ENCODE measurements at places on chromosomes 2 and 18. TPM values are rescaled to one million over a fixed set of nuclear protein-coding genes. Genes with fewer than 3 reads are reported as not detected.

REG3A gene
- total RNA-seq = not detected

GRCh38 chr2:172073518-172073917, 11.8 kb upstream of the DLX1 start:
- no peaks in the 10 kb centered on the region for H3K27me3 ChIP-seq
- no peak overlapping the region for H3K27ac ChIP-seq
- H3K4me1 ChIP-seq = no peaks in the 10 kb centered on the region
- no peaks in the 10 kb centered on the region for H3K36me3 ChIP-seq

DNA sequence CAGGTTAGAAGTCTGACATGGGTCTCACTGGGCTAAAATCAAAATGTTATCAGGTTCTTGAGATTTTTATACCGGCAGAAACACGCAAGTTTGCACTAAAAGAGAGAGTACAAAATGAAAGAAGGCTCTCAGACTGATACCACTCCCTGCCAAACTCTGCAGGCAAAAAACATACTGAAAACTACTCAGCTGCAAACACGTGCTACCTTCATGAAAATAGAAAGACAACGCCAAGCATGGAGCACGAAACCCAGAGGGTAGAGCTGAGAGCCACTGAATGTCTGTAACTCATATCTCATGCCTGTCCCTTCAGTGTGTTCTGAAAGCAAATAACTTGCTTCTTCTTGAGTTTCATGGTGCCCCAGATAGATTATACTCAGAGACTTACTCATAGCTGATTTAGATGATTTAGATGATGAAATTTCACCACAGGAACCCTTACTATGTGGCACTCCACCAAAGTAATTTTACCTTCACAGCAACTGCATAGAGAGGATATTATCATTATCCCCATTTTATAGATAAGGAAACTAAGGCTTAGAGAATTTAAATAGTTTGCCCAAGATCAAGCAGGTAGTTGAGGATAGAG, 313.0 kb upstream of the SLC39A10 start:
- no peaks in the 10 kb centered on the region for H3K27me3 ChIP-seq
- DNase-seq = peak; percentile 78
- no peak overlapping the region for H3K27ac ChIP-seq
- peaks cover 2% of the 10 kb centered on the region for H3K4me1 ChIP-seq
- no peak overlapping the region for H3K4me3 ChIP-seq

GRCh38 chr2:157325786-157326185, at the start of gene ERMN:
Gene ERMN (minus strand): TSS chr2:157325824. CDS start chr2:157325642, 182 bp downstream.
- H3K27me3 ChIP-seq = no peaks in the 10 kb centered on the region
- H3K36me3 ChIP-seq = no peaks in the 10 kb centered on the region
- DNase-seq = no peak
- H3K4me1 ChIP-seq = no peaks in the 10 kb centered on the region

- H3K27me3 ChIP-seq = peaks cover 1% of the 10 kb centered on the region
- DNase-seq = no peak
- H3K27ac ChIP-seq = no peak overlapping the region
- H3K4me3 ChIP-seq = no peak overlapping the region
These were observed 242.0 kb upstream of the STON1 start for GRCh38 chr2:48287976-48288375.

DTNB gene
- 3.6 TPM for total RNA-seq

- H3K4me1 ChIP-seq = no peaks in the 10 kb centered on the region
- peak; percentile 63 for DNase-seq
- no peak overlapping the region for H3K4me3 ChIP-seq
- no peaks in the 10 kb centered on the region for H3K27me3 ChIP-seq
- no peak overlapping the region for H3K27ac ChIP-seq
These were observed 138.3 kb downstream of the FAM124B start for GRCh38 chr2:224263571-224264043.

GRCh38 chr2:100924520-100925451, 77.3 kb upstream of the RPL31 start:
- peak; percentile 85 for DNase-seq
- H3K27me3 ChIP-seq = no peaks in the 10 kb centered on the region
- H3K4me3 ChIP-seq = peak overlapping the region; percentile 40

DNA sequence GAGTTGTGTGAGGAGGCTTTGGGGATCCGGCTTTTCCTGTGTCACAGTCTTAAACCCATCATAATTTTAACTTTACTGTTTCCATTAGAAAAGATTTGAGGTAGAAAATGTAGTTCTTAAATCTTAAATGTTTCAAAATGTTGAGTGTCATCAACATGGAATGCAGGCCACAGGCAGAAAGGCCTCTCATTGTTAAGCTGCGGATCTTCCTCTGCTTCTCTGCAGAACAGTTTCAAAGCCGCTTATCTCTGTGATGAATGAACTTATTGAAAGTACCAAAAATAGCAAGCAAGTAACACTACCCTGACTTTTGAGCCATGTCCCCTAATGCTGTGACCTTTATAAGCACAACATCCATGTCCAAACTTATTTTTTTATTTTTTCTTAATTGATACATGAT, 1645.8 kb downstream of the DPP10 start:
- H3K36me3 ChIP-seq = no peaks in the 10 kb centered on the region
- H3K27me3 ChIP-seq = no peaks in the 10 kb centered on the region
- no peak overlapping the region for H3K4me3 ChIP-seq
- DNase-seq = no peak
- no peak overlapping the region for H3K27ac ChIP-seq
- H3K4me1 ChIP-seq = no peaks in the 10 kb centered on the region

EFR3B gene
- 0.90 TPM for total RNA-seq

- DNase-seq = peak; percentile 76
- H3K27ac ChIP-seq = no peak overlapping the region
- peaks cover 5% of the 10 kb centered on the region for H3K4me1 ChIP-seq
- H3K36me3 ChIP-seq = no peaks in the 10 kb centered on the region
- H3K27me3 ChIP-seq = no peaks in the 10 kb centered on the region
These were observed 48.6 kb upstream of the RAPH1 start for GRCh38 chr2:203583701-203584100.

- H3K4me1 ChIP-seq = peaks cover 3% of the 10 kb centered on the region
- no peaks in the 10 kb centered on the region for H3K27me3 ChIP-seq
- H3K27ac ChIP-seq = no peak overlapping the region
- peaks cover 2% of the 10 kb centered on the region for H3K36me3 ChIP-seq
- DNase-seq = no peak
These were observed 158.2 kb downstream of the STK39 start for GRCh38 chr2:168089200-168089599.

DNA sequence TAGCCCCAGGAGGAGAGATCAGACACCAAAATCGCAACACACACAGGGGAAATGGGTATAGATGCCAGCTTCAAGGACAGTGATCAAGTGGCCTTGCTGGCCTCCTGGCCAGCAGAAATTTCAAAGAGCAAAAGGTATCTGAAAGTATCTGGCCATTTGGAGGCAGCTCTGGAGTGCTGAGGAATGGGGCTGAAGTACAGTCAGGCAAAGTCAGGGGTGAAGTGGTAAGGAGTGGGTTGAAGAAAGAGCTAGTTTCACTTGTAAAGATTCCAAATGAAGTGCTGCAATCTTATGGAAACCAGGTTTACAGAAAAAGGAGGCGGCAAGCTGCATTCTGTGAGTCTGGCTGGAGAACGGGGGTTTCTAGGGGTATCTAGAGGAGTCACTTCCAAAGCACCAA, 19.2 kb upstream of the PCBP1 start:
- H3K4me3 ChIP-seq = no peak overlapping the region
- H3K36me3 ChIP-seq = peaks cover 4% of the 10 kb centered on the region

DNA sequence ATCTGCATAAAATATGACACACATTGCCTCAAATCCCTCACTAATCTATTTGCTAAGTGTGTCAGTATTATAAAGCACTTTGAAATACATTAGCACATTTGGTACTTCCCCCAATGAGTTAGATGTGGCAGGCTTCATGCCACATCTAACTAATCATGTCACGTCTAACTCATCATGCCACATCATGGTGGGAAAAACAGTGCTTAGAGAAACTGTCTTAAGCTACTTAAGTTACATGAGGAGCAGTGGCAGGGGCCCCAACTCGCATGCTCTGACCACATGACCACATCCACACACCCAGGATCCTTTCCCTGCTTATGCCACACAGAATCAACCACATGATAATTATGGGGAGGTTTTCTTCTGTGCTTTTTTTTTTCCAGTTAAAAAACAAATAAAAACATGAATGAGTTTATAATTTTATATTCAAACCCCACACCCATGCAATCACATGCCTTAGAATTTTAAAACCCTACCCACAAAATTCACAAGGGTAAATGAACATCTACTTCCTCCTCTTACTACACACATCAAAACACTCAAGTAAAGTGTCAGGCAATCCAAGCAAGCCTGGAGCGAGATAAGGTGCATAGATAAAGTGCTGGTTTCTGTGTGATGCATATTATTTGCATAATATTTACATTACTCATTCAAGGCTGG, 1.6 kb downstream of the ABCA12 start:
- H3K4me3 ChIP-seq = no peak overlapping the region
- peak; percentile 6 for DNase-seq
- H3K27me3 ChIP-seq = no peaks in the 10 kb centered on the region

FBXO41 gene
- total RNA-seq = 0.83 TPM

GRCh38 chr2:63003351-63003750, 47.3 kb upstream of the OTX1 start:
- H3K27me3 ChIP-seq = no peaks in the 10 kb centered on the region
- no peak for DNase-seq
- H3K4me1 ChIP-seq = no peaks in the 10 kb centered on the region

GRCh38 chr2:135676031-135676430, 65.6 kb upstream of the UBXN4 start:
- no peak overlapping the region for H3K4me3 ChIP-seq
- H3K4me1 ChIP-seq = no peaks in the 10 kb centered on the region
- peaks cover 11% of the 10 kb centered on the region for H3K36me3 ChIP-seq
- DNase-seq = peak; percentile 2

CD8A gene
- not detected for total RNA-seq

DNA sequence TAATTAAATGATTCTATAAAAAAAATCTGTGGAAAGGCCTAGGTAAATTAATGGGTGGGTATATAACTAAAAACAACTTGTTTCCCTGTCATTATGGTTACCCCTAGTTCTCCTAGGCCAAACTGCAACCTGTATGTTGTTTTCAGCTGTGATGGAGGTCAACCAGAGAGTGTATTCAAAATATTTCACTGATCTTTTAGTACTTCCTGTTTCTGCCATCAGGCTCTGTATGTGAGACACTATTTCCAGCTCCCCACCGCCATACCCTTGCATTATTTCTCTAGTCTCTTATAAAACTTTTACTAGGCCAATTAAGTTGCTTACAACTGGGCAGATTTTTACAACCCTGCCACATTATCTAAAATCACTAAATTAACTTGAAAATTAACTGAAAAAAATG, 21.0 kb upstream of the CDKL4 start:
- no peak for DNase-seq
- no peak overlapping the region for H3K4me3 ChIP-seq
- H3K27me3 ChIP-seq = no peaks in the 10 kb centered on the region
- no peaks in the 10 kb centered on the region for H3K4me1 ChIP-seq
- no peak overlapping the region for H3K27ac ChIP-seq

- no peaks in the 10 kb centered on the region for H3K36me3 ChIP-seq
- no peak overlapping the region for H3K4me3 ChIP-seq
These were observed 60.2 kb downstream of the MYT1L start for GRCh38 chr2:2270808-2271415.

LRRTM1 gene
- total RNA-seq = not detected

DNA sequence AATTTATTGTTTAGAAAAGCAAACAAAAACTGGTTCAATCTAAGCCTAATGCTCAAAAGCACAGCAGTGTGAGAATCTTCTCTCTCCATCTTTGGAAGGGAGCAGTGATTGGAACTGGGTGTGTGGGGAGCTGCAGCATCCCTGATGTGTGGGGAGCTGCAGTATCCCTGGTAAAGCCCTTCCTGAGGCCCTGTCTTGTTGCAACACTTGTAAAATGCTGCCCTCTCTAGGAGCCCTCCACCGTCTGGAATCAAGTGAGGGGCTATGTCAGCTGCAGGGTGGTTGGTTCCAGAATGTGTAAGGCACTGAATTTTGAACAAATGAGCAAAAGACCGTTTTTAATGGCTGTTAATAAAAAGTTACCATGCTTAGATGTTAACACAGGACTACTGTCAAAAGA, 147.7 kb upstream of the RAB12 start:
- no peak overlapping the region for H3K4me3 ChIP-seq
- peak; percentile 7 for DNase-seq
- no peak overlapping the region for H3K27ac ChIP-seq

DNA sequence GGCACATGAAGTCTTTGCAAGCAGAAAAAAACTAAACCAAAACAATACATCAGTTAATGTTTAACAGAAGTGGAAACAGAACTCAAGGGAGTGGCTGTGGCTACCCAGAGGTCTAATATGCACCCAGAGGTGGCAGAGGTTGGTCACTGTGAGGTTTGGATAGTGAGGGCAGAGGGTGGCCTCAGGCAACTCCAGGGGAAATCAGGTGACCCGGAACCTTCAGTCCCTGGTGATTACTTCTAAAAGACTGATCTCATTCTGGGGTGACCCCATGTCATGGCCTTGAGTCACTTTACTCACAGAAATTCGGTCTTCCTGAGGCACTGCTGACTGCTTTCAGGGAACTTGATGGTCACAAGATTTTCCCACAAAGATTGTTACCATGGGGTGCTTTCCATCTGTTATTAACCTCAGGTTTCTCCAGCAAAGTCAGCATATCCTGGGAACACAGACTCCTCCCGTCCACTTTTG, 99.4 kb downstream of the TMEM17 start:
- H3K4me1 ChIP-seq = peaks cover under 1% of the 10 kb centered on the region
- peaks cover 4% of the 10 kb centered on the region for H3K27me3 ChIP-seq

- DNase-seq = no peak
- H3K27ac ChIP-seq = no peak overlapping the region
- H3K27me3 ChIP-seq = peaks cover 39% of the 10 kb centered on the region
- H3K36me3 ChIP-seq = no peaks in the 10 kb centered on the region
These were observed 142.4 kb upstream of the ZNF236 start for GRCh38 chr18:76679945-76680344.

DNA sequence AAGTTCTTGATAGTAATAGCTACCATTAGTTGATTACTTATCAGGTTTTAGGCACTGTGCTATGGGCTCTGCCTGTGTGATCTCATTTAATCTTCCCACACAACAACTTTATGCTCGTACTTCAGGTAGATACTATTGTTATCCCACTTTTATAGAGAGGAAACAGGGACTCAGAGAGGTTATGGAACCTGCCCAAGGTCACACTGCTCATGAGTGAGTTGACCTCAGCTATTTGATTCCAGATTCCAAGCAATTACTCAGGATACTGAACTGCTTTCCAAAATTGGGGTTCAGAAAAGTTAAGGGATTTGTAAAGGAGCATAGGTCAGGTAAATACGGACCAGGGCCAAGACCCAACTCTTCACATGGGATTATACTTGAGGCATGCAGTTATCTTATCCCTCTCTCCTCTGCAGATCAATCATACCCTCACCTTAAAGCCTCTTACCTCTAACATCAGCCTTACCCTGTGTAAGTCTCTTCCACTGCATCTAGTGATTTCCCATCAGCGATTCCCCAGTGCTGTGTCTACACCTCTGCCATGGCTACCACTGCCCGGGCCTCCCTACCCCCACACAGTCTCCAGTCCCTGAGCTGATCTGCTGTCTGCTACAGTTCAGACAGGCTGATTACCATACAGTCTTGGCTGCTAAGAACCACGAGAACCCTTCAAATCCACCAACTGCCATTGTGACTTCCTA, 74.4 kb downstream of the ANTXR1 start:
- H3K27me3 ChIP-seq = no peaks in the 10 kb centered on the region
- peaks cover 26% of the 10 kb centered on the region for H3K36me3 ChIP-seq
- no peak overlapping the region for H3K4me3 ChIP-seq
- peaks cover 27% of the 10 kb centered on the region for H3K4me1 ChIP-seq
- peak overlapping the region; percentile 48 for H3K27ac ChIP-seq

GRCh38 chr2:37337620-37338280, 6.7 kb upstream of the QPCT start:
- no peaks in the 10 kb centered on the region for H3K27me3 ChIP-seq
- no peak overlapping the region for H3K27ac ChIP-seq
- no peaks in the 10 kb centered on the region for H3K36me3 ChIP-seq
- no peaks in the 10 kb centered on the region for H3K4me1 ChIP-seq
